ENCODE measurements at places on chromosomes 3 and 15.

GRCh38 chr15:55993804-55994560 is 570 bp upstream of the NEDD4 start:
- no peak for DNase-seq
- peak overlapping the region; percentile 91 for H3K4me3 ChIP-seq
- peaks cover 17% of the 10 kb centered on the region for H3K27me3 ChIP-seq
- H3K4me1 ChIP-seq: peaks cover 49% of the 10 kb centered on the region

- DNase-seq: no peak
- no peak overlapping the region for H3K27ac ChIP-seq
- peaks cover 52% of the 10 kb centered on the region for H3K36me3 ChIP-seq
- H3K4me1 ChIP-seq: no peaks in the 10 kb centered on the region
- no peak overlapping the region for H3K4me3 ChIP-seq
- no peaks in the 10 kb centered on the region for H3K27me3 ChIP-seq
Measured at GRCh38 chr3:134544316-134544715, 58.5 kb downstream of the CEP63 start.

- H3K4me3 ChIP-seq: no peak overlapping the region
- no peaks in the 10 kb centered on the region for H3K36me3 ChIP-seq
- no peak overlapping the region for H3K27ac ChIP-seq
- H3K4me1 ChIP-seq: no peaks in the 10 kb centered on the region
- DNase-seq: no peak
Measured at GRCh38 chr3:181683563-181683962, 28.2 kb upstream of the SOX2 start.

GRCh38 chr3:50338965-50339364 is 1.7 kb downstream of the RASSF1 start:
- no peaks in the 10 kb centered on the region for H3K36me3 ChIP-seq
- H3K4me3 ChIP-seq: peak overlapping the region; percentile 94
- no peak overlapping the region for H3K27ac ChIP-seq
- DNase-seq: no peak
- peaks cover 63% of the 10 kb centered on the region for H3K27me3 ChIP-seq

- no peak overlapping the region for H3K4me3 ChIP-seq
- H3K36me3 ChIP-seq: peaks cover 56% of the 10 kb centered on the region
- peak overlapping the region; percentile 93 for H3K27ac ChIP-seq
- H3K27me3 ChIP-seq: peaks cover 2% of the 10 kb centered on the region
- DNase-seq: no peak
Measured at GRCh38 chr3:11604139-11604892, 39.4 kb downstream of the VGLL4 start.

Measured in nephron progenitor cell (in vitro differentiated cells).